MCF 10A (cell line): ENCODE measurements at places on chromosomes 5 and 9. TPM values are rescaled to one million over a fixed set of nuclear protein-coding genes. Genes with fewer than 3 reads are reported as not detected.

The RNF183 gene
- not detected in 2 replicates for total RNA-seq

The ZNF462 gene
- total RNA-seq: 45.7 and 47.2 TPM in 2 replicates

The ARHGEF37 gene
- total RNA-seq: 3.9 and 5.1 TPM in 2 replicates

The TRAF1 gene
- 0.84 and 1.2 TPM in 2 replicates for total RNA-seq

The FSTL4 gene
- 0.12 TPM in 1 of 2 replicates, not detected in the other for total RNA-seq

The FOXD1 gene
- total RNA-seq: 46.4 and 50.9 TPM in 2 replicates

The COL27A1 gene
- total RNA-seq: 1.3 and 2.9 TPM in 2 replicates

DNA sequence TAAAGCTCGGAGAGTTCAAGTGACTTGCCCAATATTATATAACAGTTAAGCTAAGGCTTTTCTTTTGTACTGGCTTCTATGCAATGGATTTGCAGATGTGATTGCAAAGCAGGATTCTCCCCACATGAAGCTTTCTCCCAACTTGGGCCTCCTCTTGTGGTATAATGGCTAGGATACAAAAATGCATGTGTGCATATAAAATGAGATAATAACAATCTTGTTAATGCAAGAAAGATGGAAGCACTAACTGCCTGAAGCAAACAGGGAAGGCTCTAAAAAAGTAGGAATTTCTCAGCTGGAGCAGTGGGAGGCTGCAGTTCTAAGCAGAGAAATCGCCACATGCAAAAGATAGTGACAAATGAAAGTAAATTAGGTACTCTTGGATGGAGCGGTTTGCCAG is 444.2 kb upstream of the RIOK2 start:
- DNase-seq: no peak

DNA sequence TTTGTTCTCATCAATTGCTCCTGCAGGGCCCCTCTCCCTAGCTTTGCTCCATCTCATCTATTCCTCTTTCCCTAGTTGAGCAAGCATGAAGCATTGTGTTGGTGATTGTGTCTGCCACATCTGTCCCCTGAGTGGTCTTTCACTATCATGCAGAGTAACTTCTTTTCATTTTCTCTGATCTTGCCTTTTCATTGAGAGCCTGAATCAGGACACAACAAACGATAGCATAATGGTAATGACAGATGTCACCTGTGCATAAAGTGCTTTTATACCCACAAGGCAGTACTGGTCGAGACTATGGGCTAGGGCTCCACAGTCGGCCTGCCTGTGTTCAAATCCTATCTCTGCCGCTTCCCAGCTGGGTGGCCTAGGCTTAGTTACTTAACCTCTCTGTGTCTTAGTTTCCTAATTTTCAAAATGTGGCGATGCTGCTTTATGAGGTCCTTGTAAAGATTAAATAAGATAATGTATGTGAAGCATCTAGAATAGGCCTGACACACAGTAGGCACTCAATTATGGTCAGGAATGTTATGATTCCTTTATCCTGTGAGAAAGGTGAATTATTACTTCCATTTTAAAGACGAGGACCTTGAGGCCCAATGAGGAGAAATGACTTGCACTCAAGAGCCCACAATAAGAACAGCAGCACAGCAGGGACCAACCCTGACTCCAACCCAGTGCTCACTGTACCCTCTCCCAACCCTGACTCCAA is 137.1 kb upstream of the ZNF618 start:
- no peak for DNase-seq

GRCh38 chr9:12915366-12915954 is 140.6 kb downstream of the LURAP1L start:
- DNase-seq: no peak

GRCh38 chr9:6692881-6693361 is 47.4 kb upstream of the GLDC start:
- DNase-seq: no peak

DNA sequence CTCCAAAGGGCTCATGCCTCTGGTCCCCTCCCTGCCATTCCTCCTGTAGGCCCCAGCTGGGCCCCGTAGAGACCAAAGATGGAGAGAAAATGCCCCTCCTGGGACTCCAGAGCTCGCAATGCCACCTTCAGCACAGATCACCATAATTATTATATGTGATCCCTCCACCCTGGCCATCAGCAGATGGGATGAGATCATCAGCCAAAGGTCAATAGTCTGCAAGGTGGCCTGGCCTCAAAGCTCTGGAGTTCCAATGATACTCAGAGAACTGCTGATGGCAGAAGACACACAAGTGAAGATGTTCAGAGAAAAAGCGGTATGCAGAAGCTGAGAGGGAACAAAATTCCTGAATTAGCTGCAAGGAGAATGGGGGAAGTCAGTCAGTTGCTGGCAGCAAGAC is 5.0 kb downstream of the RPP25L start:
- no peak for DNase-seq

- no peak for DNase-seq
These were observed 45.0 kb upstream of the ACO1 start for GRCh38 chr9:32339424-32339823.

DNA sequence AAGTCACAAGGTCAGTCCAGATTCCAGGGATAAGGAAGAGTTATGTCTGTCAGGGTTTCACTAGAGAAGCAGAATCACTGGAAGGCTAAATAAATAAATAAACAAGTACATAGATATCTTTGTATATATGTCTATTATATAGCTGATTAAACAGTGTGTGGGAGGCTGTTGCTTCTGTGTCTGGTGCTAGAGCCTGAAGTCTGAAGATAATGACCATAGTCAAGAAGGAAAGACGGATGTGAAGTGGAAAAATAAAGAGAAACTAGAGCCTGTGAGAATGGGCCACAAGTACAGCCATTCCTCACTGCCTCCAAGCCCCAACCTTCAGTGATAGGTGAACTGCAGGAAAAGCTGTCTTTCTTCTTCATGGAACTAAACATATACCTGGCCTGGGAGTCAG is 4.1 kb upstream of the TMED7 start:
- DNase-seq: no peak

DNA sequence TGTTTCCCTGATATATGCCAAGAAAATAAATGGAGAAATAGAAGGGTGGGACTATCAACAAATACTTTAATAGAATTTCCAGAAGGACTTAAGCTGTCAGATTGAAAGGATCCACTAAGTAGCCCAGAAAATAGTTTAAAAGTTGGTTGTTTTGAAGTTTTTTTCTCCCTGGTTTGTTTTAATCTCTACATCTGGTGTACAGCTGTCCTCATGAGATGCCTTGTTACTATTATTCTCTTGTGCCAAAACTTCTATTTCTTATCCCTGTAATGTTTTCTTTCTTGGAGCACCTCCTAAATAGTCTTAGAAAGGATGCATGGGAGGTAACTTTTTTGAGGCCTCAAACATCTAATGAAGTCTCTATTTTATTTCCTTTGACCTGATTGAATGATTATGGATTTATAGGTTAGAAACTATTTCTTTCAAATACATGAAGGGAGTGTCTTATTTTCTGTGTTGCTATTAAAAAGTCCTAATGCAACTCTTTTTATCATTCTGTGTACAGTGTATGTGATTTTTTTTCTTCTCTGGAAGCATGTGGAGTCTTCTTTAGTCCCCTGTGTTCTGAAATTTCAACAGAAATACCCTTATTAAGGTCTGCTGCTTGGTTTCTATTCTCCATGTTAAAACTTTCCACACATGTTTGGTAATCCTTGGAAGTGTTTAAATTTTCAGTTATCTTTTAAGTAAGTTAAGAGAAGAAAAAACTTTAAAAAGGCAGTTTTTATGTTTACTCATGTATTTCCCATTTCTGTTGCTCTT is 140.0 kb upstream of the CDKN2B start:
- DNase-seq: no peak

DNA sequence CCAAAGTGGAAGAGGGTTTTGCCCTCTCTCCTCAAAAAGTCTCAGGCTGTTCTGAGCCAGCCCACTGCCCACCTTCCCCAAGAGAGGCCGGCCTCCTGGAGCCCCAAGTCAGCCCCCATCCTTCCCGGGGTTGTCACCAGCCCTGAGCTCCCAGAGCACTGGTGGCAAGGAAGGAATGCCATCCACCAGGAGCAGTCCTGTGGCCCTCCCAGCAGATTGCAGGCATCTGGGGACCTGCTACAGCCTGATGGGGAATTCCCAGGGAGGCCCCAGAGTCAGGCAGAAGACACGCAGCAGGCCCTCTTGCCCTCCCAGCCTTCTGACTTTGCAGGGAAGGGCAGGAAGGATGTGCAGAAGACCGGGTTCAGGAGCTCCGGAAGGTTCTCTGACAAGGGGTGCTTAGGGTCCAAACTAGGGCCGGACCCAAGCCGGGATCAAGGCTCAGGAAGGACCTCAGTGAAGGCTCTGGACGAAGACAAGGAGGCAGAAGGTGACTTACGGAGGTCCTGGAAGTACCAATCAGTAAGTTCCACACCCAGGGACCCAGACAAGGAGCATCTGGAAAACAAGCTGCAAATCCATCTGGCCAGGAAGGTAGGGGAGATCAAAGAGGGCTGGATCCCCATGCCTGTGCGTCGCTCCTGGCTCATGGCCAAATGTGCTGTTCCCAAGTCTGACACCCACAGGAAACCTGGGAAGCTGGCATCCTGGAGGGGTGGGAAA is 3.7 kb downstream of the SPATA31E1 start:
- no peak for DNase-seq

GRCh38 chr5:74798977-74799911 is 32.2 kb downstream of the NSA2 start:
- DNase-seq: no peak

DNA sequence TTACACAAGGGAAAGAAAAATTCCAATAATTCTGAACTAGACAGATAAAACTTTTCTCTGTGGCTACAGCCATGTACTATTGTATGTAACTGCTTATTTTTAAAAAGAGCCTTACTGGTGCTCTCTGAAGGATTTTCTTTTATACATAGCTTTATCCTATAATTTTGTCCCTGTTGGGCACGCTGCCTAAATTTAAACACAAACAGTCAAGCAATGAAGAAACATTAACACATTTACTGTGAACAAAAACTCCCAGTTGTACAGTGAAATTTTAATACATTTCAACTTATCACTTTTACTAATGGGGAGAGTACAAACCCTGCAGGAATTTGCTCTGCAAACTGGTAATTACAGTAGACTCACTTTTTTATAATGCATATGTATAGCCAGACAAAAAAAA is 273.3 kb downstream of the BNC2 start:
- no peak for DNase-seq

DNA sequence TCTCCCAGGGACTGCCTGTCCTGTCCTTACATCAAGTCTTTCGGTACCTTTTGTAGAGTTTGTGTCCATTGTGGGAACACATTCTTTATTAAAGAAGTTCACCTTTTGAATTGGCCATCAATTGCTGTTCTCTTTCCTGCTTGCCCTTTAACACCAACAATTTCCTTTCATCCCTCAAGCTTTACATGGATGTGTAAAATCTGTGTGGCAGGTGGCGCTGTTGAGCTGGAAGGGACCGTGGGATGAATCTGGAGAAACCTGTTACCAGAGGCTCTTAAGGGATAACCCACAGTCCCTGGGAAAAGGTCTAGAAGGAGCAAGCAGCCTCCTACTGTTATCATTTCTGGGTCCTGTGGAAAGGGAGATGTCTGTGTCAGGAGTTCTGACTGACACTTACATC is 7.9 kb upstream of the ZFP62 start:
- DNase-seq: peak; percentile 91

- no peak for DNase-seq
These were observed 484.6 kb downstream of the SLCO4C1 start for GRCh38 chr5:101811466-101811865.

GRCh38 chr5:138448481-138449398 is 9.9 kb downstream of the REEP2 start:
- peak; percentile 56 for DNase-seq

- DNase-seq: no peak
These were observed 324.1 kb upstream of the GRAMD2B start for GRCh38 chr5:126099077-126099476.

DNA sequence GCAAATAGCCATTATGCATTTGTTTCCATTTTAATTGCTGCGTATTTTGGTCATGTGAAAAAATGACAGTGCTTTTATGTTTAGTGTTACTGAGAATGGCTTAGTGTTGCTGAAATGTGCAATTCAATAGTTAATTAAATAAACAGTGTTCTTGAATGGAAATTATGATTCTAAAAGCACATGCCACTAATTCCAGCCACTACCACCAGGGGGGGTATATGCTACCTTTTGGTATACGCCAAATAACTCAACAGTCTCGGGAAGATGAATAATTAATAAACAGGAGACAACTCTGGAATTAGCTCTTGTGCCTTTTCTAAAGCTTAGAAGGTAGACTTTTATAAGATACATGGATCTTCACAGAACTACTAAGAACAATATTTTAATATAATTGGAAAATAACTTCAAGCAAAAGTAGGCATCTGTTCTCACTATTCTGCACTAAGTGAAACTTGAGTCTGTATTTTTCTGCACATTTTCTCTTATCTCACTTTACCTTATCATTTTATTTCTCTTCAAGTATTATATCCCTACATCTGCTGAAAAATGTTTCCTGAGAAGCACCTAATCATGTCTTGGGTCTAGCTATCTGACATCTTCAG is 83.5 kb upstream of the MINAR2 start:
- peak; percentile 83 for DNase-seq

DNA sequence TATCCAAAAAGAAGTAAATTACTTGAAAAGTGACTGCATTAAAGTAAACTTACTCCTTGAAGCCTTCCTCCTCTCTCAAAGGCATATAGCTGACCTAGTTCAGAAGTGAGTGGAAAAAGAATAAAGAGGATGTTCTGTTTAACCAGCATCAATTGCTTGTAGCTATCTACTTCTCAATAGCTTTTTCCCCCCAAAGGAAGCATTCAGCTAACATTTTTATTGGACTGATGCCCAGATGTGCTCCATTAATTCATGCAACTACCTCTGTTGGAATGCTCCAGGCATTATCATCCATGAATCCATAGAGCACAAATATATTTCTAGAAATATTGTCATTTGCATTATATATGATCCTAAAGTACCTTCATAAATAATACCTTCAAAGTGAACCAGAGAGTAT is 132.8 kb downstream of the RASEF start:
- peak; percentile 5 for DNase-seq

- no peak for DNase-seq
These were observed 7.6 kb upstream of the AK1 start for GRCh38 chr9:127884976-127885490.

- no peak for DNase-seq
These were observed 7.5 kb downstream of the ADAMTSL2 start for GRCh38 chr9:133542002-133542401.

DNA sequence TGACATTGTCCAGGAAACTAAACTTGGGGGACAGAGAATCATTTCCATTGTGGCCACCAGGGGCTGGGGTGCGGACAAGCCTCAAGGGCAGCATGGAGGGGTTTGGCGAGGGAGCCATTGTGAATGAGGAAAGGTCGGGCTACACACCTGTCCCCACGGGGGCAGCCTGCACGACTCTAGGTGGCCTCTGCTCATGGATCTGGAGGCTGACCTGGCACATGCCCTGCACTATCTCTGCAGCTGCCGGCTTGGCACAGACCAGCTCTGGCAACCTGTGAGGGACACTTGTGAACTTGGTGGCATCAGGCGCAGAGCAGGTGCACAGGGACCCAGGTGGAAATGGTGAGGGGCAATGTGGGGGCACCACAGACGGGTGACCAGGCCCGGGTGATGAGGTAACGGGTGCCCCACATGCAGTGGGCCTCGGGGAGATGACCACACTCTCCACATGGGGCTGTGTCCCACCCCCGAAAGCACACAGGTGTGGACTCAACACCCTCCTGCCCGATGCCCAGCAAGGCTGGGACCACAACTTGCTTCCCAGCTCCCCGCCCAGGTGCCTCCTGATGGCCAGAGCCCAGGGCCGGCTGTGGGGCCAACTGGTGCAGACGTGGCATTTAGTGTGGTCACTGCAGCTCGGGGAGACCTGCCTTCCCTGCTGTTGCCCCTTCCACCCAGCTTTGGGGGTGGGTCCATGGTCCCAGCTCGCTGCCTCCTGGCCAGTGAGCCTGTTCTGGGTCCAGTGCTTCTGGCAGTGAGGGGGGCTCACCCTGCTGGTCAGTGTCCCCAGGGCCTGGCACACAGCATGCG is 60.9 kb upstream of the UBAC1 start:
- DNase-seq: no peak
